ENCODE measurements at places on chromosomes 4 and X.

DNA sequence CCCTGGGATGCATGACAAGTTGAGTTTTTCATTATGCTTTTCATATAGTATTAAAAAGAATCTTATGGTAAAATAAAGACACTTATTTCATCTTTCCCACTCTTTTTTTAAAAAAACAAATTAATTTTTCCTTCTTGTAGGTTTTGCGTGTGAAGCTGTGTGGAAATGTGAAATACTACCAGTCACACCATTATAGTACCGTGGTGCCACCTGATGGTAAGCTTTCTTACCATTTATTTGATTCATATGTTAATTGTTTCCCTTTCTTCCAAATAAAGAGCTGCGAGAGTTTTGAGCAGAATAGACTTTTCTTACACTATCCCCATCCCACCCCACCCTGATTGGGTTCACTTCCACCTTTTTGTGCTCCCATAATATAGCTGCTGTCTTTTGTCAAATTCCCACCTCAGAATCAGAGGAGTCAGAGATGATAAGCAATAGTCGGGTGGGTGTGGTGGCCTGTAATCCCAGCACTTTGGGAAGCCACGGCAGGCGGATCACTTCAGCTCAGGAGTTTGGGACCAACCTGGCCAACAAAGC, 44.3 kb downstream of the CASP6 start:
- DNase-seq, result no peak

DNA sequence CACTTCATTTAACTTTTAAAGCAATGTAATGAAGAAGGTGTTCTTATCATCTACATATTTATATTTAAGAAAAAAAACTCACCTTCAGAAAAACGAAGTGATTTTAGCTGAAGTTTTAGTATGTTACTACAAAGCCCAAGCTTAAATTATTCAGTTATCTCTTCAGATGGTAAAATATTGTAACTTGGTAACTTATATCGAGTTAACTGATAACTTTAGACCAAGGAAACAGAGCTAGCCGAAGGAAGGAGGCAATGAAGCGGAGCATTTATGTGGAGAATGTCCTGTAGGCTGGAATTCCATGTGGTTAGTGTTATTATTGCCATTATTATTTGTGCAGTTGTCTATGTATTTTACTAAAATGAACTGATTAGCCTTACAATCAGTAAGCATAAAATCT, 1102.1 kb upstream of the LCORL start:
- DNase-seq, result no peak

- DNase-seq, result no peak
Measured at GRCh38 chr4:13386405-13387107, 97.6 kb downstream of the RAB28 start.

DNA sequence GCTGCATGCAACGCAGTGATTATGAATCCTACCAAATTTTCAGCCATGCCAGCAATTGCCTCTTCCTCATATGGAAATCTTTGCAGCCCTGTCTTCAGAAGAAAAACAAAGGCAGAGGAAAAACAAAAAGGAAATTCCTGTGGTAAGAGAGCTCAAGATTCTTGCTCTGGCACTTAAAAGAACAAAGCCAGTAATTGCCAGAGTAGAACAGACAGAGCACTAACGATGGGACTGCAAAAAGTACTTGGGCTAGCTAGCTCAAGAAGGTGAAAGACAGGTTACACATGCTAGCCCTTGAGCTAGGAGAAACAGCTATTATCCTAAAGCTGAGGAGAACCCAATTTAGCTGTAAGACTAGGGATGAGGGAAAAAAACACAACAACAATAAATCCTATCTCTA, 582.3 kb downstream of the KCNIP4 start:
- DNase-seq, result no peak

DNA sequence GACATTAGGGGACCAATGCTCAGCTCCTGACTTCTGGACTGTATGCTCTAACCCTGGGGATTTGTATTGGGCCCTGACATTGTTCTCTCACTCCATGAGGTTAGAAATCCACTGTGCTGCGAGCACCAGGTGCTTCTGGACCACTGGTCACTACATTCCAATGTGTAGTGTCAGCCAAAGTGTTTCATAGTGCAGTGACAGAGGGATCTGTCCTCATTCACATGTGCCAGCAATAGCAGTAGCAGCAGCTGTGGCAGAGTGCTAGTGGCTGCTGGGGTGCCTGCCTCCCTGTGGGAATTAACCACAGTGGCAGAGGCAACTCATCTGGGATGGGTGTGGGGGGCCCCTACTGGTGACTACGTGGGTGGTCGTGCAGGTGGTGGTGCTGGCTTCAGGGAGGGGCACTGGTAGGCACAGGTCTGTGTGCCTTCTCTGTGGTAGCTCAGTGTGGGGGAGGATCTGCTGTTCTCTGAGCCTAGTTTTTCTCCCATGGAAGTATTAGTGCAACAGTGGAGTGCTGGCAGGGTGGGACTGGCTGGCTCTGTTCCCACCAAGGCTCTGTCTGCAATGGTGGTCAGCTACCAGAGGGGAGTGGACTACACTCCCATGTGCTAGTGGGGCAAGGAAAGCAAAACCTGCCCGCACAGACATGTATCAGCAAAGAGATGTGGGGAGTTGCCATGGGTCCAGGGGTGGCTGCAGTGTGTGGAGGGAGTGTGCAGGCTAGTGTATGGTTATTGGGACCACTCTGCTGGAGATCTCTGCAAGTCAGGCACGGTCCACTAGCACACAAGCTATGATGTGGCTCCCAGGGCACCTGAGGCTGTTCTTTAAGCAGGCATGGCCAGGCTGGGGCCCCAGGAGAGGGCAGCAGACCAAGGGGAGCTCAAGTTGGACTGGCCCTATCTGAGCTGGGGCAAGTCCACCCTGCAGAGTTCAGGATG, 78.5 kb downstream of the SCLT1 start:
- DNase-seq, result no peak

- DNase-seq, result no peak
Measured at GRCh38 chrX:46577221-46578005, 3.8 kb downstream of the CHST7 start.

DNA sequence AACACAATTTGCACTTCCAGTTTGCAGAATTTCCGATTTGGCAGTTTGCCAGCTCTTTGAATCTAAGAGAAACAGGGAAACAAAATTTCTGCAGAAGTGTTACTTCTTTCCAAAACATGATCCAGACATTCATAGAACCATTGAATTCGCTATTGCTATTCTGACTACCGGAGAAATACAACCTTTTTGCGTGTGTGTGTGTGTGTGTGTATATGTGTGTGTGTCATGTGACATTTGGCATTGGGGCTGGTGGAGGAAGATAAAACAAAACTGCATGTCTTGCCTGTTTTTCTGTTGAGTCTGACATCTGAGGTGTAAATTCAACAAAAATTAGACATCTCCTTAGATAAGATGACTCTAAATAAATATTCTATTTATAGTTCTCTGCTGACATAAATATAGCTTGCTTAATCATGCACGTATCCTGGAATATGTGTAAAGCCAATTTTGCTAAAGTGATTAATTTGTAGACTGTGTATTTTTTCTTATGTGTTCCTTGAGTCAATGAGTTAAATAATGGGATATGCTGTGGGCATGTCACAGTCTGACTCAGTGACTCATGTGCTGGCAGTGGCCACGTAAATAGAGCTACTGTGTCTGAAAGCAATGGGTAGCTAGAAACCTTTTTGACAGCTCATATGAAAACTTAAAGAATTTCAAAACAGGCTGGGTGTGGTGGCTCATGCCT, 98.9 kb downstream of the HPGD start:
- no peak for DNase-seq

- no peak for DNase-seq
Measured at GRCh38 chrX:50475208-50475607, 4.6 kb upstream of the DGKK start.

DNA sequence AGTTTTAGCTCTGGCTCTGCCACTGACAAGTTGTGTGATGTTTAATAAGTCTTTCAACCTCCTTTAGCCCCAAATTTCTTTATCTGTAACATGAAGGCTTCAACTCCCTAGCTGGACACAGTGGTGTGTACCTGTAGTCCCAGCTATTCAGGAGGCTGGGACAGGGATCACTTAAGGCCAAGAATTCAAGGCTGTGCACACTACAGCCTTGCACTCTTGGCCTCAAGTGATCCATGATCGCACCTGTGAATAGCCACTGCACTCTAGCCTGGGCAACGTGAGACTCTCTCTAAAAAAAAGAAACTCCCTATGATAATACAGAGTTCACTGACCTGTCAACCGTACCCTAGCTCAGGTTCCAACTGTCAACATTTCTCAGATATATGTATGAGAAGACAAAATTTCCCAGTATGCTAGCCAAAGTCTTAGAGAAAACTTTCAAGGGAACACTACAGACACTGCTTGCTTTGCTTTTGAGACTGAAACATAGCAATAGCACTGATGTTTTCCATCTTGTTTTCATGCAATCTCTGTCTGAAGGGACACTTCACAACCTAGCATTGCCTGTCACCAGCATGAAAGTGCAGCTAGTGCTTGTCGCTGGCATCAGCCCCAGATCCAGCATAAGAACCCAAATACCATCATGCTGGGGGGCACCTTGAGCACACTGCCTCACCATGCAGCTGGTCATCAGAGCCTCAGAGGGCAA, 51.6 kb upstream of the PTPN13 start:
- no peak for DNase-seq

DNA sequence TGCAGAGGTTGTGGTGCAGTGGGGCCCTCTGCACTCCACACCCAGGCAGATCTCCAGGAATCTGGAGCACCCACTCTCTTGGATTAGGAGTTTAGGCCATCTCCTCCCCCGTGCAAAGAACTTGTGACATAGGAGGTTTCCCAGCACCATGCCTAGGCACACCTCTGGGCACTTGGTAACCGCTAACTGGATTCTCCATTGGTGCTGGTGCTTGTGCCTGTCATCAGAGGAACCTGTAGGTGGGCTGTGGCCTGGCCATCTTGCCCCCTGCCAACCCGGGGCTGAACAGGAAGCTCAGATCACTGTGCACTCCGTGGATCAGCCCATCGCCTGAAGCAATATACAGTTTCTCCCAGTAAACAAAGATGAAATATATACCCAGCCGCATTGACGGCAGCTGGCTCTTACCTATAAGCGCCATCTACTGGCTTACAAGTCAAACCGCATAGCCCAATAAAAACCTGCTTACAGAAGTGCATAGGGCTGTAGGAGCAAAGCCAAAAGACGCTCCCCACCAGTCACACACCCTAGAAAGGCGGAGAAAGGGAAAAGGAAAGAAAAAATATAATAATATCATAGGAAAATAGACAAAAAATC, 19.1 kb upstream of the TEX13B start:
- no peak for DNase-seq

DNA sequence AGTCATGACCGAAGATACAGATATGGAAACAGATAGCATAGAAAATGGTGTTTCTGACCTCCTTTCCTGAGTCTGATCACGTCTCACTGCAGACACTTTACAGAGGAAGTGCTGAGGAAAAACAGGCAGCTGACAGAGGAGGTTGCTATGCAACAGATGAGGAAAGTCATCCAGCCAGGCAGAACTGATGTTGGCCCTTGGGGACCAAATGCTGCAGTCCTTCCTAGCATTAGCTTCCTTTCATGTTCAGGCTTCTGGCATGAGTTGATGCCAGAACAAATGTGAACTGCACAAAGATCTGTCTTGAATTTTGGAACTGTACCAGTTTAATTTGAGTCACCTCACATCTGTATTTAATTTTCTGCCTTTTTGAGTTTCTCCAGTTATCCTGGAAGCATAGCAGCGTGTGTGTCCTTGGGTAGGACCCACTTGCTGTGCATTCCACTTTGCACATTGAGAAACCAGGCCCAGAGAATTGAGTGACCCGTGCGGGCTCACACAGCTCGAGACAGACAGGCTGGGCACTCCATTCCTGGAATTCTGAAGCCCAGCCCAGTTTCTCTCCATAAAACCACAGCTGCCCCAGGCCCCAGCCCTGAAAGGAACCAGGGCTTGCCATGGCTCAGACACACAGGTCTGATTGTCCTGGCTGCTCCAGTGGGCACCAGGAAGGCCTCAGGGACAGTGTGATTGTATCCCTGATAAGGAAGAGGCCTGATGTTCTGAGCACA, 1.4 kb upstream of the MAGED1 start:
- no peak for DNase-seq

- DNase-seq, result no peak
Measured at GRCh38 chr4:67130411-67130810, 414.9 kb downstream of the CENPC start.

GRCh38 chrX:135383249-135383648, 38.5 kb upstream of the SMIM10L2A start:
- DNase-seq, result no peak

DNA sequence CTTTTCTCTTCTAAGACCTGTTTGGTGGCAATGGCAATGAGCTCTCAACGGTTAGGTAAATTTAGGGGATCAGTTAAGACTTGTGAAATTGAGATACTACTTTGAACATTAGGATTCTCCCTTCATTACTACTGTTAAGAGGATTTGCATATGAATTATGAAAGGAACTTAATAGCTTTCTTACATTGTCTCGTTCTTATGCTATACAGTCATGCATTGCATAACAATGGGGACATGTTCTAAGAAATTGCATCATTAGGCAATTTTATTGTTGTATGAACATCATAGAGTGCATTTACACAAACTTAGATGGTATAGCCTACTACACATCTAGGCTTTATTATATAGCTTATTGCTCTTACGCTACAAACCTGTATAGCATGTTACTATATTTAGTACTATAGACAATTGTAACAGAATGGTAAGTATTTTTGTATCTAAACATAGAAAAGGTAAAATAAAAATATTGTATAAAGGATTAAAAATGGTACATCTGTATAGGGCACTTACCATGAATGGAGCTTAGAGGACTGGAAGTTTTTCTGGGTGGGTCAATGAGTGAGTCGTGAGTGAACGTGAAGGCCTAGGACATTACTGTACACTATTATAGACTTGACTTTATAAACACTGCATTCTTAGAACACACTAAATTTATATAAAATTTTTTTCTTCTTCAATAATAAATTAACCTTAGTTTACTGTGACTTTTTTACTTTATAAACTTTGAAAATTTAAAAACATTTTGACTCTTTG, 62.5 kb downstream of the PAQR3 start:
- no peak for DNase-seq

GRCh38 chrX:46152756-46153155, 392.5 kb downstream of the ZNF674 start:
- DNase-seq, result no peak

- DNase-seq, result no peak
Measured at GRCh38 chr4:67751260-67751659, 2.9 kb downstream of the GNRHR start.

GRCh38 chrX:123878252-123878721, 18.4 kb downstream of the XIAP start:
- no peak for DNase-seq

GRCh38 chr4:67019686-67020437, 525.4 kb downstream of the CENPC start:
- DNase-seq, result no peak

DNA sequence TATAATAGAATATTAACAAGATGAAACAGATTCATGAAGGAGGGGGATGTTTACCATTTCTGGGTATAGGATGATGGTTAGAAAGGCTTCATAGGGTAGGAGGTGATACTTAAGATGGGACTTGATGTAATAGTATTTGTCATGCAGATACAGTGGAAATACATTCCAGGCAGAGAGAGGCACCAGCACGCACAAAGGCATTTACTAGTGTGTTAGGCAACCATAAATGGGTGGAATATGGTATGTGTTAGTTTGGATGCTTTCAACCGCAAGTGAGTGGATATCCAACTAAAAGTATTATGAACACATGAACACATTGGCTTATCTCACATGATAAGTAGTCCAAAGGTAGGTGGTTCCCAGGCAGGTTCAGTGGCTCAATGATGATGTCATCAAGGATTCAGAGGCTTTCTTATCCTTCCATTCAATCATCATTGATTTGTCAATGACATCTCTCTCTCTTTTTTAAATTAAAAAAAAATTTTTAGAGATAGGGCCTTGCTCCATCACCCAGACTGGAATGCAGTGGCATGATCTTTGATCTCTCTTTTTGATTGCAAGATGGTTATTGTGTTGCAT, 12.7 kb upstream of the STARD8 start:
- no peak for DNase-seq
